ENCODE measurements at places on chromosomes 1 and 21. TPM values are rescaled to one million over a fixed set of nuclear protein-coding genes. Genes with fewer than 3 reads are reported as not detected.

DNA sequence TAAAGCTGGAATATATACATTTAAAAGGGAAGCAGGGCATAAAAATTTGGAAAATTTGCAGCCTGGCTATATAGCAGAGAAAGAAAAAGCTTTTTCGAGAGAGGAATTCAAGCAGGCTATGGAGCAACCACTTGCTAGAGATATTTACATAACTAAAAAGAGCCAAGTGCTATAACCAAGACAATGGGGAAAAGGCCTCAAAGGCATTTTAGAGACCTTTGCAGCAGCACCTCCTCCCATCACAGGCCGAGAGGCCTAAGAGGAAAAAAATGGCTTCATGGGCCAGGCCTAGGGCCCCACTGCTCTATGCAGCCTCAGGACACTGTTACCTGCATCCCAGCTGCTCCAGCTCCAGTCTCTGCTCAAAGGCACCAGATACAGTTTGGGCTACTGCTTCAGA is 37.0 kb downstream of the CAPN9 start:
- no peaks in the 10 kb centered on the region for H3K36me3 ChIP-seq
- no peak overlapping the region for H3K27ac ChIP-seq
- no peaks in the 10 kb centered on the region for H3K4me1 ChIP-seq

- no peak for DNase-seq
- H3K36me3 ChIP-seq = no peaks in the 10 kb centered on the region
- no peaks in the 10 kb centered on the region for H3K27me3 ChIP-seq
- H3K4me1 ChIP-seq = no peaks in the 10 kb centered on the region
Observed at GRCh38 chr1:152543820-152544219, 22.8 kb downstream of the LCE3E start.

- peak; percentile 70 for DNase-seq
- H3K36me3 ChIP-seq = no peaks in the 10 kb centered on the region
- peak overlapping the region; percentile 23 for H3K4me3 ChIP-seq
- H3K27me3 ChIP-seq = no peaks in the 10 kb centered on the region
Observed at GRCh38 chr1:16013220-16013907, 4.5 kb downstream of the HSPB7 start.

GRCh38 chr1:21129407-21129806 is 47.3 kb downstream of the EIF4G3 start:
- no peak for DNase-seq
- no peak overlapping the region for H3K27ac ChIP-seq
- no peaks in the 10 kb centered on the region for H3K27me3 ChIP-seq
- no peaks in the 10 kb centered on the region for H3K36me3 ChIP-seq

DNA sequence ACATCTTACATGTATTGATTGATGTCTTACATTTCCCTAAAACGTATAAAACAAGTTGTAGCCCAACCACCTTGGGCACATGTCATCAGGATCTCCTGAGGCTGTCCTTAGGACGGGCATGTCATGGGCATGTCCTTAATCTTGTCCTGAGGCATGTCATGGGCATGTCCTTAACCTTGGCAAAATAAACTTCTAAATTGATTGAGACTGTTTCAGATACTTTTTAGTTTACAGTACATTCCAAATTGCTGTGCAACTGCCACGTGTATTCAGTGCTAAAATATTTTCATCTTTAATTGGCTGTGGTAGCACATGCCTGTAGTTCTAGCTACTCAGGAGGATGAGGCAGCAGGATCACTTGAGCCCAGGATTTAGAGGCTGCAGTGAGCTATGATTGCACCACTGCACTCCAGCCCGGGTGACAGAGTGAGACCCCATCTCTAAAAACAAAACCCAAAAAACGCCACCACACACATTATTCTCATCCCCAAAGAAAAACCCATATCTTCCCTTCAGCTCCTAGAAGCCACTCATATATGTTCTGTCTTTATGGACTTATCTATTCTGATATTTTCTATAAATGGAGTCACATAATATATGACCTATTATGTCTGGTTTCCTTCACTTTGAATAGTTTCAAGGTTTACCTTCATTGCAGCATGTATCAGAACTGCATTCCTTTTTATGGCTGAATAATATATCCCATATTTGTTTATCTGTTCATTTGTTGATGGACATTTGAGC is 96.0 kb upstream of the BTG3 start:
- no peaks in the 10 kb centered on the region for H3K27me3 ChIP-seq
- H3K4me3 ChIP-seq = no peak overlapping the region
- no peak overlapping the region for H3K27ac ChIP-seq
- no peak for DNase-seq

DNA sequence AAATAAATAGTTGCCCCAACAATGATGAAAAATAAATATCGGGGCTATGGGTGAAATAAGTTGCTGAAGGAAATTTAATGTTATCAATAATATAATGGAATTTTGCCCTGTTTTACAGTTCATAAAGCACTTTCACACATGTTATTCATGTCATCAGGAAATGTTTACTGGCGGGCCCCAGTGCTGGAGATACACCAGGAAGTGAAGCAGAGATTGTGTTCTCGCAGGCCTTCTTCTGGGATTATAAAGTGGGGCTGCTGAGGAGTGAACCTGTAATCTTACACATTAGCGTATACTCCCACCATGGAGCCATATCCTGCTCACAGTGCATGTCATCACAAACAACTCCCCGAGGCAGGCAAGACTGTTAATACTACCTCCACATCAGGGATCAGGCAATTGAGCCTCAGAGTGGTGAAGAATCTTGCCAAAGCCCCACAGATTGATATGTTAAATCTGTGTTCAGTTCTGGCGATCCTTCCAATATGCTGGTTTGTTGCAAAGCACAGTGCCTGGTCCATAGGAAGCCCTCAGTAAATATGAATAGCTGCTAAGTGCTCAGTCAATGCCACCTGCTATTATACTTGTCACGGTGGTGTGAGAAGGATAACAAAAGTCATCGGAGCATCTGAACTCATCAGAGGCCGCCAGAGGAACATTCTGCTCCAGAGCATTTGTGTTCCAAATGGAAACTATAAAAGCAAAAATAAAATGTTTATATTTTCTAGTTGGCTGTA is 104.4 kb upstream of the UBE2U start:
- no peaks in the 10 kb centered on the region for H3K4me1 ChIP-seq
- H3K36me3 ChIP-seq = no peaks in the 10 kb centered on the region

DNA sequence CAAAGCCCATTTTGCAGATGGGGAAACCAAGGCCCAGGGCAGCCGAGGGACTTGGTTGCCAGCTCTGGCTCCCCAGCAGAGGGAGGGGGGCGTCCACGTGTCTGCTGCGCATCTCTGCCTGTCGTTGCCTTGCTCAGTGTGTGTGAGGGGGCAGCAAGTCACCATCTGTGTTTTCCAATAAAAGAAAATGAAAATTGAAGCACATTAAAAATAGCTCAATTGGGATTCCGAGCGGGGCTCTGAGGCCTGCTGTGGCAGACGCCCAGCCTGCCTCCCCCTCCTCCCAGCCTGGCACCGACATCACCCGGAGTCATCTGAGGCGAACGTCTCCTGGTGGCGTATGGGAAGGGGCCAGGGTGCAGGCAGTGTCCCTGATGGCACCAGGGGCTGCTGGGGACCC is 51.2 kb downstream of the EPHB2 start:
- H3K36me3 ChIP-seq = no peaks in the 10 kb centered on the region
- H3K27me3 ChIP-seq = no peaks in the 10 kb centered on the region
- DNase-seq = no peak
- no peak overlapping the region for H3K4me3 ChIP-seq
- no peak overlapping the region for H3K27ac ChIP-seq
- H3K4me1 ChIP-seq = no peaks in the 10 kb centered on the region

DNA sequence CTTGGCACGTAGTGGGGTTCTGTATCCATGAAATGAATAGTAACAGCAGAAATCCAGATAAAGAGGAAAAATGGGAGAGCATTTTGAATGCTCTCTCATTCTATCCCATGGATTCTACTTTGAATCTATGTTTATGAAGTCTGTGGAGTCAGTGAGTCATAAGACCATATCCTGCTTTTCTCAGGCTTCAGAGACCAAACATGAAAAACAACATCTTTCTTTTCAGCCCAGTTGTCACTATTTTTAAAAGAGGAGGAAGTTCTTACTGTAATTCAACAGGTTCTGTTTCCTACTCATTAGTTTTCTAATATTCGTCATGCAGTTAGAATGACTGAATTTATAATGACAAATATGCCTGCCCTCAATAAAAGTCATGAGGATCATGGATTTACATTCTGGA is 39.4 kb upstream of the CD55 start:
- H3K27me3 ChIP-seq = no peaks in the 10 kb centered on the region
- no peak overlapping the region for H3K4me3 ChIP-seq

DNA sequence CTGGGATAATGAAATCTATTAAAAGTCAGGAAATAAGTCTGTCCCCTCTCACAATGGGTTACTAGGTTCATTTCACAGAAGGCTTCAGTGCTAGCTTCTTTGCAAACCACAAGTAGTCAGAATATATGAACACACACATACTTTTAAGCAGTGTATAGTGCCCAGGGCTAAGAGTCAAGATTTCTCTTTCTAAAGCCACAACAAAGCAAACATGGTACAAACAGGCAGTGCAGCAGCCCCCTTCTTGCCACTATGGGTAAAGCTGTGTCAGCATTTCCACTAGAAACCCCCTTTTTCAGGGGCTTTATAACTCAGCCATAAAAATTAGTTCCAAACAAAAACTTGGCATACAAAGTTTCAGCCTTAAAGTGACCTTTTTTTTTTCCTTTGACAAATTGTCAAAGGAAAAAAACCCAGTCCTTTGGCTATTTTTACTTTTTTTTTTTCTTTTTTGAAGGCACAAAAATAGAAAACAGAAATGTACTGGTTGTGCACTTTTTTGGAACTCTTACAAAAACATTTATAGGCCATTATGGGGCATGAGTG is 315.4 kb downstream of the LMO4 start:
- no peaks in the 10 kb centered on the region for H3K36me3 ChIP-seq
- DNase-seq = no peak
- H3K4me3 ChIP-seq = no peak overlapping the region
- H3K4me1 ChIP-seq = no peaks in the 10 kb centered on the region
- no peak overlapping the region for H3K27ac ChIP-seq
- no peaks in the 10 kb centered on the region for H3K27me3 ChIP-seq

DNA sequence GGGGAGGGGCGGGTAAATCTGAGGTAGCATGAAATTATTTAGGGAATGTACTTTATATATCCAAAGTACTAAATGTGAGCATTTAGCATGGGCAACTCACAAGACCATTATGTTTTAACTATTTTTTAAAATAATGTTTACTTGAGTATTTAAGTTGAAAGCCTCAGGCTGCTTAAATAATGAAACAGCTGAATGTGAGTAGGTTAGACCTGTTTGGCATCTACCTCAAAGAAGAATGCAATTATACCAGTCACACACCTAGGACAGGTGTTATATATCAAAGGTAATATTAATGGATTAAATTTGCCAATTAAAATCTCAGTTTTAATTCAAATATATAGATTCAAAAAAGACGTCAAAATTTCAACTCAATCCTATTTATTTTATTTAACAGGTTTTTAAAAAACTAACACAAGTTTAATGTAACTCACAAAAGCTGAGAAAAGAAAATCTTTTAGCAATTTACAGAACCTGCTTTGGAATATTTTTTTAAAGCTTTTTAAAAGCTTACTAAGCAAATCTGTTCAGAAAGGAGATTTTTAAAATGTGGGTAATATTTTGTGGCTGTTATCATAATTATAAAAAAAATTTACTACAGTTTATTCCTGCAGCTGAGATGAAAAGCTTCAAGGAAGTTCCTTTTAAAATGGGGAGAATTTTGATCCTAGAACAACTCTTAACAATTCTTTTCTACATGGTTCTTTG is 104.6 kb upstream of the LBR start:
- no peaks in the 10 kb centered on the region for H3K36me3 ChIP-seq
- peak overlapping the region; percentile 17 for H3K27ac ChIP-seq
- peaks cover 6% of the 10 kb centered on the region for H3K4me1 ChIP-seq
- no peak for DNase-seq

DNA sequence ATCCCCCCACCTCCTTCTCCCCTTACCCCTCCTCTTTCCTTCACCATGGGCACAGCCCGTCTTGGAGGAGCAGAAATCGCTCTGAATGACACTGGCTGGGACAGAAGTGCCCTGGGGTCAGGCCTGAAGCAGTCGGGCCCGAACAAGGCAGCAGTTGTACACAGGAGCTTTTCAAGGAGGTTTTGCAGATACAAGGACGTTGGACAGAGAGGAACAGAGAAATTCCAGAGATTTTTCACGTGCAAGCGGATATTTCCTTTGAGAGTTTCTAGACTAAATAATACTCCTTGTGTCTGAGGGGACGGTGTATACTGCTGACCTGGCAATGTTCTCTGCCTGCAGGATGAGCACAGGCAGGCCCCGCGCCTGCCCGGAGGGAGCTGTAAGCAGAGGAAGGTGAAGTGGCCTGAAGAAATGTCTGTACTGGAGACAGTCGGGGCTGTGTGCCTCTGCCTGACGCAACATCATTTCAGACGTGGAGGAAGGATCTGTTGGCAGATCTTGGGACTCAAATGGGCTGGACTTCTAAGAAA is 95.3 kb upstream of the SLC25A33 start:
- no peak for DNase-seq
- no peak overlapping the region for H3K27ac ChIP-seq
- H3K36me3 ChIP-seq = no peaks in the 10 kb centered on the region
- no peaks in the 10 kb centered on the region for H3K27me3 ChIP-seq
- peaks cover 10% of the 10 kb centered on the region for H3K4me1 ChIP-seq
- H3K4me3 ChIP-seq = no peak overlapping the region

The FCAMR gene
- not detected for total RNA-seq

The TPM3 gene
- total RNA-seq = 334 TPM

The CLDN17 gene
- 3.0 TPM for total RNA-seq

The LAMTOR5 gene
- 7.1 TPM for total RNA-seq

The ZNF648 gene
- not detected for total RNA-seq

Data from transverse colon (tissue), 4 donors.